ENCODE measurements at places on chromosomes 2 and 18. TPM values are rescaled to one million over a fixed set of nuclear protein-coding genes. Genes with fewer than 3 reads are reported as not detected.
A peak's percentile ranks its signal among the peaks of the same experiment; 100 is the strongest.

DNA sequence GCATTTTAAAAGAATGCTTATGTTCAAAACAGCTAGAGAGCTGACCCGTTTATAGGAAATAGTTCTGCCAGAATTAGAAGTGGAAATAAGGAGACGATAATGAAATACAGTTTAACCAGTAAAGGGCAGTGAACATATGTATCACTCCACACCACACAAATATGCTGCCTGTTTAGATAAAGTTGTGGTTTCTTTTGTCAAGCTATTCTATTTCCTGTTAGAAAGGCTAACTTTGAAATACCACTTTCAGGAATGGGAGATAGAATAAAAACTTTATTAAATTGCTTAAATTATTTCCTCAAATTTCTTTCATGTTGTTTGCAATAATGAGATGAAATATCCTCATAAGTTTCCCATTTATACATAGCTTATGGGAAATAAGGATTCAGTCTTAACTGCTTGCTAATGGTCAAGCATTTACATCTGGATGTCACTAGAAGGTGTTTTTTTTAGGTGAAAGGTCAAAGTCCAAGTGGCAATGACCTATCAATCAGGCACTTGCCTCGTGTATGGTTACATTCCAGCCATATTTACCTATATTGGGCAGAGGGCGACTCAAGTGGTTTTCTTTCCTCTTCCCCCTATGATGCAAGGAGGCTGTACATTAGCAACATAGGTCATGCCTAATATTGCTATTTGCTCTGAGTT, 148.9 kb downstream of the ZEB2 start:
- no peak overlapping the region for H3K4me3 ChIP-seq
- H3K27ac ChIP-seq = no peak overlapping the region
- no peaks in the 10 kb centered on the region for H3K27me3 ChIP-seq
- H3K36me3 ChIP-seq = no peaks in the 10 kb centered on the region
- H3K4me1 ChIP-seq = peaks cover 10% of the 10 kb centered on the region

GRCh38 chr2:39870871-39871270, 91.8 kb upstream of the THUMPD2 start:
- peaks cover 7% of the 10 kb centered on the region for H3K27me3 ChIP-seq
- H3K36me3 ChIP-seq = no peaks in the 10 kb centered on the region
- H3K4me3 ChIP-seq = no peak overlapping the region
- H3K4me1 ChIP-seq = peaks cover 12% of the 10 kb centered on the region
- no peak for DNase-seq
- H3K27ac ChIP-seq = no peak overlapping the region

DNA sequence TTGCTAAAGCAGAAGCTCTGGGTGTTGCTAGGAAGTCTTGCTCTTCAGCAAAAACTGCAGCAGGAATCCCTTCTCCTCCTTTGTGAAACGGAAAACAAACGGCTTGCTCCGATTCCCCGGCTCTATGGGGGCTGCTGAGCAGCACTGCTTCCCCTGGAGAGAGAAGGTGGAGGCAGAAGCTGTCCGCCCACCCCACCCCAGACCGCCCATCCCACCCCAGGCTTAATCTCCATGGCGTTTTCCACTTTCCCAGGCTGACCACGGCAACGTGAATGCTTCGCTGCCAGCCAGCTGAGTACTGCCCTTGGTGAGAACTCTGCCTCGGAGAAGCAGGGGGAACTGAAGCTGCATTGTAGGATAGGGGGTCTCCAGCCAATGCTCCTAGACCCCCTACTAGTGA, 139.2 kb downstream of the BCL2 start:
- peaks cover 19% of the 10 kb centered on the region for H3K4me1 ChIP-seq
- DNase-seq = no peak
- no peaks in the 10 kb centered on the region for H3K27me3 ChIP-seq
- no peaks in the 10 kb centered on the region for H3K36me3 ChIP-seq
- no peak overlapping the region for H3K27ac ChIP-seq

- peaks cover 1% of the 10 kb centered on the region for H3K27me3 ChIP-seq
- no peak overlapping the region for H3K4me3 ChIP-seq
- no peak for DNase-seq
- H3K36me3 ChIP-seq = no peaks in the 10 kb centered on the region
- no peaks in the 10 kb centered on the region for H3K4me1 ChIP-seq
- no peak overlapping the region for H3K27ac ChIP-seq
Observed at GRCh38 chr2:216195565-216196029, 86.4 kb downstream of the XRCC5 start.

DNA sequence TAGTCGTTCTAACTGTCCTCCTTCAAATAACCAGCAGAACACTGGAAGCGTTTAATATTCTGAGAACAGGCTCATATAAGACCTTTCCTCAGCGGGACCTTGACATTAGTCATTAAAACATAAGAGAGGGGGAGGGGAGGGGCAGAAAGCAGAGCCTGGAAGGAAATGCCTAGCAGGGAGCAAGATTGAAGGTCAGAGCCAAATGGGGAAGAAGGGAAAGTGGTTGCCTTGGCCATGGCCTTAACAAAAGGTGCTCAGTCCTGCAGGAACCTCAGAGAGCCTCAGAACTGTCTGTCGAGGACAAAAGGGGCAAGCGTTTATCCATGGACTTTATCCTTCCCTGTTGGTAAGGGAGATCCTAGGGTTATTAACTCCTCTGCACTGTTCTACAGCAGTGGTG, 856 bp upstream of the PLA2R1 start:
- peaks cover 9% of the 10 kb centered on the region for H3K36me3 ChIP-seq
- H3K27me3 ChIP-seq = peaks cover 6% of the 10 kb centered on the region
- H3K4me3 ChIP-seq = peak overlapping the region; percentile 86
- H3K27ac ChIP-seq = no peak overlapping the region
- DNase-seq = no peak

DNA sequence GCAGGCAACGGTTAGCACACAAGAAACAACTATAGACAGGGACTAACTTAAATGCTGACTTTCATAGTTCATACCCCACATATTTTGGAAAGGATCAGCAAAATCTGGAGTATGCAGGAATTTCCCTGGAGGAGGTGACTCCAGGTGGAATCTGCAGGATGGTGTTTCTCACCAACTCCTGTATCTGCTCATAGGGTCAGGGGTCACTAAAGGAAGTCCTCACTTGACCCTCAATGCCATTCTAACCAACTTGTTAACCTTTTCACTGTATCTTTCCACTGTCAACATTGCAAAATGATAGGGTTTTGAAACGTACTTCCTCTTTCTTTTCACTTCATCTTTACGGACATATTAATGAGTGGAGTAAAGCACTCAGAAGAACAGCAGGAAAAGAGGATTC, 207.0 kb upstream of the CXCR4 start:
- H3K27ac ChIP-seq = no peak overlapping the region
- no peak overlapping the region for H3K4me3 ChIP-seq
- peaks cover 4% of the 10 kb centered on the region for H3K36me3 ChIP-seq
- H3K4me1 ChIP-seq = peaks cover 23% of the 10 kb centered on the region
- H3K27me3 ChIP-seq = peaks cover 4% of the 10 kb centered on the region

- no peaks in the 10 kb centered on the region for H3K27me3 ChIP-seq
- H3K4me1 ChIP-seq = no peaks in the 10 kb centered on the region
- H3K27ac ChIP-seq = no peak overlapping the region
- DNase-seq = no peak
- H3K36me3 ChIP-seq = no peaks in the 10 kb centered on the region
Observed at GRCh38 chr2:142010477-142011270, 120.1 kb downstream of the LRP1B start.

DNA sequence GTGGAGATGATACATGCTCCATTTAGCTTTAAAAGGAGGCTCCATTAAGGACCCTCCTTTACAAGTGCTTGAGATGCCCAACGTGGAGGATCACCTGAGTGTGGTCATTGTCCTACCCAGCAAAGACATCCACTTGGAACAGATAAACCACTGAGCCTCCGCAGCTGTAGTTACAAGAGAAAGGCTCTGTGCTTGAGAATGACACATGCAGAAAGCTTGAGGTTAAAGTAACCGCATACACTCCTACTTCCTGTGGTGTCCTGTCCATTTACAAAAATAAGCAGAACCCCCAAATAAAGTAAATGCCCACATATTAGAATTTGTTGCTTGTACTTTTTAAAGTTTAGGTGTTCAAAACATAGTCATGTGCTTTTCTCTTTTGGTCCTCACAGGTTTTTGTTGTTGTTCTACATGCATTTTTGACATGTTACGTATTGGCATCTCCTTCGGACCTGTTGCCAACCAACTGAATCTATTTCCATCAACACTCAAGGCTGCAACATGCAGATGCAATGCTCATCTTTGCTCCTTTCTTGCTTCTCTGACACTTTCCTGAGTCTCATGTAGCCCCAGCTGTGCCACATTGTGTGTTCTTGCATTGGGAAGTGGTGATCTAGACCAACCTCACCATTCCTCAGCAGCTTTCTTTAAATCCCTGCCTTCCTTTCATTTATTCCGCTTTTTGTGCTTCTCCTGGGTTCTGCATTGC, 56.0 kb downstream of the SERPINB7 start:
- DNase-seq = no peak
- H3K4me3 ChIP-seq = no peak overlapping the region
- no peaks in the 10 kb centered on the region for H3K4me1 ChIP-seq
- H3K27ac ChIP-seq = no peak overlapping the region
- no peaks in the 10 kb centered on the region for H3K36me3 ChIP-seq

DNA sequence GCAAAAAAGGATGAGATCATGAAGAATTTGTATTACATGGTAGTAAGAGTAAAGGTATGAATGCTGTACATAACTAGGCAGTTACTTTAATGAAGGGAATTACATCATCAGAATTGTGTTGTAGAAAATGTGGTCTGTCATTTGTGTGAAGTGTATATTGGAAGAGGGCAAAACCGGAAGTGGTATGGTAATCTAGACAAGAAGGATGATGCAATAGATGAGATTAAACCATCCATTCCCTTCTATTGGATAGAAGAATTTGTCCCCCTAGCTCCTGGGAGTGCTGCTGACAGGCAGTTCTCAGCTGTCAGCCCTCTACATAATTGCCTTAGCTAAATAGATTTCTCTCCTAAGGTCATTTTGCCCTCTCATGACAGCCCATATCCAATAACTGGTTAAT, 55.9 kb upstream of the BARD1 start:
- no peaks in the 10 kb centered on the region for H3K36me3 ChIP-seq
- no peak overlapping the region for H3K4me3 ChIP-seq

- no peaks in the 10 kb centered on the region for H3K36me3 ChIP-seq
- no peak overlapping the region for H3K4me3 ChIP-seq
- no peak for DNase-seq
- H3K4me1 ChIP-seq = peaks cover under 1% of the 10 kb centered on the region
- H3K27ac ChIP-seq = no peak overlapping the region
- peaks cover under 1% of the 10 kb centered on the region for H3K27me3 ChIP-seq
Observed at GRCh38 chr2:70094978-70095719, 7.9 kb downstream of the PCBP1 start.

GRCh38 chr2:181781078-181781786, 100.9 kb upstream of the NEUROD1 start:
- no peak for DNase-seq
- H3K27ac ChIP-seq = no peak overlapping the region
- no peak overlapping the region for H3K4me3 ChIP-seq
- H3K27me3 ChIP-seq = no peaks in the 10 kb centered on the region
- H3K36me3 ChIP-seq = no peaks in the 10 kb centered on the region
- no peaks in the 10 kb centered on the region for H3K4me1 ChIP-seq

DNA sequence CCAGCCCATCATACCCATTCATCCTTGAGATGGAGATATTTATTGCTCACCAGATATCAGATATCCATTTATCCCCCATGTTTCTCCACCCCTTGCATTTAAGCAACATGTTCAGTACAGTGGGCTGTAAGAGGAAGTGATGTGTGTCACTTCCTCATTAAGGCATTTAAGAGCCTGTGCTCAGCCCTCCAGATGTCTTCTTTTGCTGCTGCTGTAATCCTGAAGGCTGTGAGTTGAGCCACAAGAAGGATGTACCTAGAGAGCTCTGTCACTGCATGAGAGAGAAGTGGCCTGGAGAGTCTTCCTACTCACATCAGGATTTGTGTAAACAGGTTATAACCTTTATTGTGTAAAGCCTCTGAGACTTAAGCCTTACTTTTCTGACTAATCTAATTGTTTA, 151.8 kb upstream of the UNC80 start:
- H3K36me3 ChIP-seq = no peaks in the 10 kb centered on the region
- H3K27me3 ChIP-seq = peaks cover 5% of the 10 kb centered on the region
- no peak for DNase-seq
- no peak overlapping the region for H3K4me3 ChIP-seq
- H3K27ac ChIP-seq = no peak overlapping the region
- H3K4me1 ChIP-seq = peaks cover 19% of the 10 kb centered on the region

GRCh38 chr2:163370169-163370886, 365.5 kb downstream of the FIGN start:
- no peak overlapping the region for H3K4me3 ChIP-seq
- no peaks in the 10 kb centered on the region for H3K36me3 ChIP-seq
- no peak for DNase-seq
- H3K27ac ChIP-seq = no peak overlapping the region
- no peaks in the 10 kb centered on the region for H3K4me1 ChIP-seq
- no peaks in the 10 kb centered on the region for H3K27me3 ChIP-seq

DNA sequence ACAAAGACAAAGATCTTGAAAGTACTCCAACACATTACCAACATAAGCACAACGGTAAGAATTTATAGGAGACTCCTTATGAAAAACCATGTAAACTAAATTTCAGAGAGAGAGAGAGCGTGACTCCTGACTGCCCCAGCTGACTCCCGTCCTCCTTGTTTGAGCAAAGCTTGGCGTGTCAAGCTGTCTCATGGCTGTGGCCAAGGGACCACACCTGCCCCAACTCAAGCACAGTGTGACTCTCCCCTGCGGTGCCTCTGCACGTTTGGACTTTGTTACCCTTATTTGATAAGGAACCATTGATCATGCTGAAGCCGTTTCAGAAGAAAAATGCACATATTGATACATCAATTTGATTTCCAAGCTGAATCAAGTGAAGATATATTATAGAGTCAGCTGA, 124.8 kb downstream of the COL6A3 start:
- H3K36me3 ChIP-seq = no peaks in the 10 kb centered on the region
- H3K27me3 ChIP-seq = no peaks in the 10 kb centered on the region
- no peaks in the 10 kb centered on the region for H3K4me1 ChIP-seq
- no peak for DNase-seq
- no peak overlapping the region for H3K27ac ChIP-seq
- H3K4me3 ChIP-seq = no peak overlapping the region

ACOXL gene
- 1.4 TPM for total RNA-seq

MBP gene
- total RNA-seq = 82.6 TPM
